ENCODE measurements at places on chromosomes 7 and 10. TPM values are rescaled to one million over a fixed set of nuclear protein-coding genes. Genes with fewer than 3 reads are reported as not detected.

- H3K4me1 ChIP-seq = peaks cover 5% of the 10 kb centered on the region
- no peak for DNase-seq
- H3K36me3 ChIP-seq = no peaks in the 10 kb centered on the region
Observed at GRCh38 chr7:65448816-65449504, 75.3 kb downstream of the ZNF92 start.

PTPRZ1 gene
- not detected for total RNA-seq

LRRC61 gene
- total RNA-seq = 23.5 TPM

DNA sequence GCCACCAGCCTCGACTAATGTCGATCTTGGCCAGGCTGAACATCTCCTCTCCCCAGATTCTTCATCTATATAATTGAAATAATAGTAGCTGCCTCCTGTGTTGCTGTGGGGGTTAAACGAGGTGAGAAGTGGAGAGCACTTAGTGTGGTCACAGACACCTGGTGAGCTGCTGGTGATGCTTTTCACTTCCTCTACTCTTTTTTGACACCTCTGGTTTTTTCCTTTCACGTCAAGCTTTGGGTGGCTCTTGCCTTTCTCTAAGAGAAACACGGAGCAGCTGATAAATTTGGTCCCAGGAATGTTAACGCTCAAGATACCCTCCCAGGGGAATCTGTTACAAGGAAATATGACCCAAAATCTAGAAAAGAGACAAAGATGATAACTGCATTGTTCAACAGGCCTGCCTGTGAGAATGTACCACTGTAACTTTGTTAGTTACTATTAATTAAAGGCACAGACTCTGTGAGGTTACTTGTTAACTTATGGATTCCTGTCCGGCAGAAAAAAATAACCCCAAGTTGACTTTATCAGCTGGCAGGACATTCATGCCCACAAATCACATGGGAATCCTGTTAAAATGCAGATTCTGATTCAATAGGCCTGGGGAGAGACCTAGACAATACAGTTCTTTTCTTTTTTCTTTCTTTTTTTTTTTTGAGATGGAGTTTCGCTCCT lies 9.5 kb upstream of the NPFFR1 start:
- peaks cover 3% of the 10 kb centered on the region for H3K4me1 ChIP-seq
- no peak for DNase-seq
- H3K27me3 ChIP-seq = no peaks in the 10 kb centered on the region
- H3K27ac ChIP-seq = no peak overlapping the region

PRKCQ gene
- 45.9 TPM for total RNA-seq

COL17A1 gene
- not detected for total RNA-seq

DNA sequence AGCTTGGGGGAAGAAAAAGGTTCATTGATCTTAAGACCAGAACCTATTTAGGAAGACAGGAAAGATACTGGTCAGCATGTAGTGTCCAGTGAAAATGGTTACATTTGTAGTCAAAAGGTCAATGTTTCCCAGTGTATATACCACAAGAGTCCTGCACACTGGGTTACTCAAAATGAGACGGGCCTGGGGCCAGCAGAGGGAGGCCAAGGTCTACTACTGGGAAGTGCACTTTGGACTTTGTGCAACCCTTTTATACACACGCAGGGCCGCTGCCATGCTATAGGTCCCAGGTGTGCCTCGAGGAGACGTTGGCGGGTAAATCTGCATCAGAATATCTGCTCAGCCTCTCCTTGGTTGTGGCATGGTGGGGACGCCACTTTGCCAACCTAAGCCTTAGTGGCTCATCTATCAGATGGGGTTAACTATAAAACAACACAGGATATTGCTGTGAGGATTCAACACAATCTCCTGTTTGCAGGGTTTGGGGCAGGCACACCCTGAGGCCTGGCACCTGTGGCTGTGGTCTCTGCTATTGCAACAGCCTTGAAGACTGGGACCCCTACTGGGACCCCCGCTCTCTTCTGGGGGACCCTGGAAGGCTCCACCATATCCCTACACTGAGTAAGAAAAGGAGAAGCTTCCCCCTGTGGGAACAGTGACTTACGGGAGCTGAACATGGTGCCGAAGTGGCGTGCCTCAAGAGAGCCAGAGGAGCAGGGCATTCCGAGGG lies 19.7 kb downstream of the CLRN3 start:
- no peak overlapping the region for H3K27ac ChIP-seq
- H3K27me3 ChIP-seq = peaks cover 19% of the 10 kb centered on the region
- no peak for DNase-seq
- H3K4me1 ChIP-seq = no peaks in the 10 kb centered on the region
- H3K36me3 ChIP-seq = no peaks in the 10 kb centered on the region

C10orf143 gene
- total RNA-seq = 3.3 TPM

GRCh38 chr10:96092999-96093767 lies 36.9 kb upstream of the ZNF518A start:
- no peak for DNase-seq
- no peak overlapping the region for H3K27ac ChIP-seq
- no peak overlapping the region for H3K4me3 ChIP-seq

Measured in activated naive CD8-positive, alpha-beta T cell treated with anti-CD3 and anti-CD28 coated beads for 36 hours (primary cell).